ENCODE measurements at places on chromosomes 3 and 15.

DNA sequence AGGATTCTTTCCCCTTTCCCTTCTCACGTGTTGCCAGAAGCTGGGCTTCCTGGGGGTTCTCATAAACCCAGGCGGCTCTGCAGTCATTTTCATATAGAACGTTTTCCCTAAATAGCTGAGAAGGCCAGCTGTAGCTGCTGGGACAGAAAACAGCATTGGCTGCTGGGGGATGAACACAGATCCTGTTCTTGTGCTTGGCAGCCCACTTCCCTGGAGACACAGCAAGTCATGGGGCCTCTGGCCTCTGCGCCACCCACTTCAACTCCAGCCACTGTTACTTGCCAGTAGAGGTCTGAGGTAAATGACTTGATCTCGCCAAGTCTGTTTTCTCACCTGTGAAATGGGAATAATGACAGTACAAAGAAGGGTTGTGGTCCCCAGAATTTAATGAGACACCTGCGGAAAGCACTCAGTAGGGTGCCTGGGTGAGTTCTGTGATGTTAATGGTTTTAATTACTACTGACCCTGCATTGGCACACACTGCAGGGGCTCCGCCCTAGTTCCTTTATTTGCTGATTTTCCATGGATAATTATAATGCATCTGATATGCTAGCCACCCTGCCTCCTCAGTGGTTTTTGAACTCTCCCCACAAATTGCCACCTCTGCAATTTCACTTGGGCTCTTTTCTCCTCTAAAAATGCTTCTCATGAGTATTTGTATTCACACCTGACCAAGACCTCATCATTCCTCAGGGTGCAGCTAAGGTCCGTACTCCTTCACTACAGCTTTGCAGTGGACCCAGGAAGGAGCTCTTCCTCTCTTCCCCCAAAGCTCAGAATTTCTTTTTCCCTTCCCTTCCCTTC lies 274.7 kb downstream of the RPLP1 start:
- DNase-seq, result no peak

- peak; percentile 45 for DNase-seq
These were observed 48.2 kb upstream of the IGF1R start for GRCh38 chr15:98599909-98600691.

DNA sequence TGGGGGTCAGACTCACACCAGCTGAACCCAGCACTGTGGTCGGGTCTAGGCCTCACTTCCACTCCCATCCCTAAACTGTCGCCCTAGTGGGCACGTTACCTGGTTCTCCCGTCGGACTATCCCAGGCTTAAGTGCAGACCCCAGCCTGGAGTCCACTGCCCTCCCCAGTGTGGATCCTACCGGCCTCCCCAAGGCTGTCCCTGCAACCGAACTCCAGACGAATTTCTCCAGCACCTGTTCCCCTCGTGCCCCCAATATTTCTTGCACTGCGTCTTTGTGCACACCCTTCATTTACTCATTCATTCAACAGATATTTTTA lies 26.5 kb downstream of the SLC41A3 start:
- no peak for DNase-seq

DNA sequence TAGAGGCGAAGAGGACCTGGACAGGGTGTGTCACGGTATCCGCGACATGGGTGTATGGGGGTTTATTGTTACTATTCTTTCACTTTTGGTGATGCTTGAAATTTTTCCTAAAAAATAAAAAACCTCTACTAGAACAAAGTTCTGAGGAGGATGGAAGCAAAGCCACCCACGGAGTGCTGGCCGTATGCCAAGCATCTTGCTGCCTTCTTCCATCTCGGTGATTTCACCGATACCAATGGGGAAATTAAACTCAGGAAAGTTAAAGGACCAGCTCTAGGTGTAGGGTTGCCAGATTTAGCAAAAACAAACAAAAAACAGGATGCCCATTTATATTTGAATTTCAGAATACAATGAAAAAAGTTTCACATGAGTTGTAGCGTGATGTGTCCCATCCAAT lies 33.9 kb downstream of the SMAD6 start:
- DNase-seq, result no peak

DNA sequence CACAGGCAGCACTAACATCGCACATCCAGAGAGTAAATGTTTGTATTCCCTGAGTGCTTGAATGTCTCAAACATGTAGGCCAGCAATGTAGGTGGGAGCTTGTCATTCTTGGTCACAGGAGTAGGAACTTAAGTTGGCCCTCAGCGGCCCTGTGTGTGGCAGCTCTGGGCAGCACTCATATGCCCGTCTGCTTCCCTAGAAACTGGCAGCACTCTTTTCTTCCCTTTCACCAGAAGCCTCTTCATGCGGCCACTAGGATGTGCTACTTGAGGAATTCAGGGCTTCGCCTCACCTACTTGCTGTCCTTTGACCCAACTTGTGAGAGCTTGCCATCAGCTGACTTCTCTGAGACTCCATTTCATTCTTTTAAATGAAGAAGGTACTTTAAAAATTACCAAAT lies 69.5 kb downstream of the TIPARP start:
- no peak for DNase-seq

DNA sequence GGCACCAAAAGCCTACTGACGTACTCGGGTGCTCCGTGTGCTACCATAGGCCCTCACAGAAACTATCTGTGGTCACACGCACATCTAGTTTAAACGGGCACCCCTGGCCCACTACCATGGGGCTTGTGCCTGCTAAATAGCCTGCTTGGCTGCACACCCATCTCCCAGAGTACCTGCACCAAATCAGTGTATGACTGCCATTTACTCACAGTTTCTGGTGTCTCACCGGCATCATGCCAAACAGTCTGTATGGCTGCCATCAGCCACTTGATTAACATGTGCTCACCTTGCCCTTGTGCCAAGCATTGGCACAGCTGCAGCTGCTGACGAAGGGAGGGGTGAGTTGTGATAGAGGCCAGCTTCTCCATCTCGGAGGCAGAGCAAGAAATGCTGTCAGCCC lies 232.7 kb downstream of the IGSF11 start:
- DNase-seq, result no peak

- no peak for DNase-seq
These were observed 170.0 kb upstream of the ROBO2 start for GRCh38 chr3:76869726-76870384.

DNA sequence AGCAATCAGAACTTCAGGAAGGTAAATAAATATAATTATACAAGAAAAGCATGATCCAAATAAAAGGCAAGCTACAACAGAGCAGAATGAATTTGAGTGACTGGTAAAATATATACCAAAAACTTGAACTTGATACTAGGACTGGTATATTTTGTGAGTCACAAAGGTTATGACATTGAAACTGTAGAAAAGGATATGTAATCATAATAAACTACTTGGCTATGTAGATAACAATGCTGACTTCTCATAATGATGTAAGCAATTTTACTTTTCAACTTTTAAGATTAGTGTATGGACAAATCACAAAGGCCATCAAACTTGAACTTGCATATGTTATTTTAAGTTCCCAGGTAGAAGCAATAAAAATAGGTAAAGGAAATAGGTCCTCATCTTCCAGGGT lies 384.5 kb upstream of the NECTIN3 start:
- no peak for DNase-seq

- DNase-seq, result no peak
These were observed 14.5 kb downstream of the PCSK6 start for GRCh38 chr15:101474983-101475382.

DNA sequence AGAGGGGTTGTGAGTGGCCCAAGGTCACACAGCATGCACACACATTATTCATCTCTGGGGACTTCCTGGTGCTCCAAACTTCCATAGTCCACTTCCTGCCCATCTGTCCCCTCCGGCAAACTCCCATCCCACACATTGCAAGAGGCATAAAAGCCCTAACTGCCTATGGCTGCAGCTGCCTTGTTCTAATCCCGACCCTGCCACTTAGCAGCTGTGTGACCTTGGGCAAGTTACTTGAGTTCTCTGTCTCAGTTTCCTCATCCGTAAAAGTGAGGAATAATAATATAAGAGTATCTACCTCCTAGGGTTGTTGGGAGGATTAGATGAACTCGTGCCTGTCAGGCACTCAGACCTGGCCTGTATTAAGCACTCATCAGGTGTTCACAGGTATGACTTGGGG lies 84.2 kb downstream of the SMAD6 start:
- DNase-seq, result no peak

DNA sequence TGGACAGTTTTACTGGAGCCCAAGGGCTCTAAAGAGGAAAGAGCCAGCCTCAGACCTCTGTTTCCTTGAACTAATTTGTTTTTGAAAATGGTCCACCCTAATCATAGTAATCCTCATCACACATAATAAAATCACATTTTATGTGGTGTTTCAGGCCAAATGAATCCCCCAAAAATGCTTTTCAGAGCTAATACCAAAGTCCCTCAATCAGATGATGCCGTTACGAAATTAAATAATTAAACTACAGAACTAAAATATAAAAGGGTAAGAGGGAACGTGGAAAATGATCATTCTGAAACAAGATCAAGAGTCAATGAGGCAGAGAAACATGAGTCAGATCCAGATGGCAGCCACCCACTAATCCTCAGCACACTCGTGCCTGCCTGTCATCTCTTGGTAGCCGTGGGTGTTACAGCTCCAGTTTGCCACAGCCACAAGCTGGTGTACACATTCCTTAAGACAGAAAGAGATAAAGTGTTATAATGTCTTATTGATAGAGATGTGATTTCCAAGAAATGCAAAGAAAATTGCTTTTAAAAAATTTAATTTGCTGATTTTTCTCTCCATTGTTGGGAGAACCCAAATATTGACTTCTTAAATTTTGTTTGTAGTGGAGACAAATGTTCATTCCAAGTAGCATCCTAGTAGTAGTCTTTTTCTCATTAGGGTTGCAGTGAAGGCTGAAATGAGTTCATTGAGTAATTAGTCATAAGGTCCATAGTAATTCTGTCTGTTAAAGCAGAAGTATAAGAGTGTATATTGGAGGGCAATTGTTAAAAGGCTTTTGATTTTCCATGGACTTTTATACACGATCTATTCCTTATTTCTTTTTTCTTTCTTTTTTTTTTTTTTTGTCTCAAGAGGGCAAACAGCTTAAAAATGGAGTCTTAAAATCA lies 104.2 kb downstream of the AGBL1 start:
- no peak for DNase-seq

GRCh38 chr3:196406811-196407470 lies 25.3 kb downstream of the UBXN7 start:
- peak; percentile 65 for DNase-seq

DNA sequence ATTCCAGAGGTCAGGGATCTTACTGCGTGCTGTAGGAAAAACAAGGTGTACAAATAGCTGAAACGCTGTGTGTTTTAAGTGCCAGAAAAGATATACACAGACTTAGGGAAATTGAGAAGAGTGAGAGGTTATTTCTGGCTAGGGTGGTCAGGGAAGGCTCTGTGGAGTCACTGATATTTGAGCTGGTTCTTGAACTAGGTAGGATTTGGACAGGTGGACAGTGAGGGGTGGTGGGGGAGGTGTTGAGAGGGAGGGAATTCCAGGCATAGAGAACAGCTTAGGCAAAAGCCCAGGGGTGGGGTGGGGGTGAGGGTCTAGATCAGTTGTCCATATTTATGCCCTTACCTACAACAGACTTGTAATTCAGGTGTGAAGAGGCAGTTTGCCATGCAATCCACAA lies 7.0 kb downstream of the SEMA6D start:
- DNase-seq, result no peak

- no peak for DNase-seq
These were observed 13.0 kb upstream of the CACNA2D2 start for GRCh38 chr3:50516440-50516871.

- no peak for DNase-seq
These were observed 140.5 kb downstream of the BBX start for GRCh38 chr3:107663266-107663665.

- DNase-seq, result no peak
These were observed 422.7 kb downstream of the PLCL2 start for GRCh38 chr3:17307482-17307881.

DNA sequence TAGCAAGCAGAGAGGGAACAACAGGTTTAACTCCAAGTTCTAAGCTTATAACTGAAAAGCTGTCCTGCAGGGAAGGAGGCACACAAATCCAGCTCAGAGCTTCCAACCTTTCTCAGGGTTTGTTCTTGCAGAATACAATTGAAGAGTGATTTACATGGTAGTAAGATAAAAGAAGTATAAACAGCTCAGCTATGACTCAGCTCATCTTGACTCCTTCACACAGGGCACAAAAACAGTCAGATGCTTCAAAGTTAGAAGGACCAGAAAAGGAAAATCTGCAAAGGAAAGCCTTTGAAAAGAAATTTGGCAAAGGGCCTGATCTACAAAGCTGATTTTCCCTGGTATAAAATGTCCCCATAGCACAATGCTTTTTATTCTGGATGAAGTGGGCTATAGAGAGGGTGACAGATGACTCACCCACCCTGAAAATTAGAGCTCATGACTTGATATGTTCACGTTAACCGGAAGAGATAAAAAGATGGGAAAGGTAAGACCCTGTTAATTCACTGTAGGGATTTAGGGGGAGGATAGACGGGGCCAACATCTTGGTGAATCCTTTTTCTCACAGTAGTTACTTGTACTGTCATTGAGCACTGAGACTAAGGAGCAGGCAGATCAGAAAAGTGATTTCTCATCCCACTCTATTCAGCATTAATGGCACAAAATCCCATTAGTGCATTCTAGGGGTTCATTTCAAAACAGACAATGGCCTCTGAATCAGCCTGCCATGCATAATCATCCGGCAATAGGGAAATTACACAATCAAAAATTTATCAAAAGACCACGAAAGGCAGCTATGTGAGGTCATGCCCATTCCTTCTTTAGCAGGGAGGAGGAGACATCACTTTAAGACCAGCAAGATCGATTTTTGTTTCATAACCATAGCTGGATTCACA lies 143.5 kb downstream of the GAP43 start:
- no peak for DNase-seq

GRCh38 chr3:25604107-25604805 lies 60.5 kb downstream of the TOP2B start:
- DNase-seq, result no peak

- DNase-seq, result no peak
These were observed 408.1 kb downstream of the WDR72 start for GRCh38 chr15:53351373-53351772.

GRCh38 chr15:88238618-88239430 lies 17.7 kb downstream of the NTRK3 start:
- DNase-seq, result peak; percentile 62

- DNase-seq, result peak; percentile 67
These were observed 246.8 kb upstream of the TOPAZ1 start for GRCh38 chr3:43994657-43995546.

GRCh38 chr3:43852066-43852465 lies 161.3 kb downstream of the ABHD5 start:
- DNase-seq, result no peak

DNA sequence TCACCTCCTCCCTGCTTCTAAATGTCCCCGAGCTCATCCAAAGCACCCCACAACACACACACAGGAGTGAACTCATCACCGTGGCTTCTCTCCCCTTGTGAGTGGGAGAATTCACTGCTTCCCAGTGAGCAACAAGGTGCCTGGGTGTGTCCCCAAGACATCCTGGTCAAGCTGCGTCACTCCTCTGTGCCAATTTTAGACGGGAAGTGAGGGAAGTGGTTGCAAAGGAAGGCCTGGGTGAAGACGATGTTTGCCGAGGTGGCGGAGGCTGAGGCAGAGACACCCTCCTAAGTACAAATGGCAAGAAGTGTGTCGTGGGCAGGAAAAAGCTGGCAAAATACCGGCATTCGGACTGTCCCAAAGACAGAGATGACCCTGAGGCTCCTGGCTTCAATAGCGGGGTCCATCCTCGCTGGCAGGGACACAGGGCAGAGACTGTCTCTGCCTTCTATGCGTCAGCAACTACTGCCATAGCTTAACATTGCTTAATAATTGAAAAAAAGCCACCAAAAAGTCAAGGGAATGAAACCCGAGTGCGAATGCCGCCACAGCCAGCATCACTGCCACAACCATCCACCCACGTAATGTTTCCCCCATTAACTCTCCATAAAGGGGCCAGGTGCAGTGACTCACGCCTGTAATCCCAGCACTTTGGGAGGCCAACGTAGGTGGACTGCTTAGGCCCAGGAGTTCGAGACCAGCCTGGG lies 72.8 kb downstream of the VGLL4 start:
- DNase-seq, result no peak

All from hepatocyte (in vitro differentiated cells).